Heart right ventricle (tissue), 16 donors: ENCODE measurements at places on chromosomes 5 and 9.

DNA sequence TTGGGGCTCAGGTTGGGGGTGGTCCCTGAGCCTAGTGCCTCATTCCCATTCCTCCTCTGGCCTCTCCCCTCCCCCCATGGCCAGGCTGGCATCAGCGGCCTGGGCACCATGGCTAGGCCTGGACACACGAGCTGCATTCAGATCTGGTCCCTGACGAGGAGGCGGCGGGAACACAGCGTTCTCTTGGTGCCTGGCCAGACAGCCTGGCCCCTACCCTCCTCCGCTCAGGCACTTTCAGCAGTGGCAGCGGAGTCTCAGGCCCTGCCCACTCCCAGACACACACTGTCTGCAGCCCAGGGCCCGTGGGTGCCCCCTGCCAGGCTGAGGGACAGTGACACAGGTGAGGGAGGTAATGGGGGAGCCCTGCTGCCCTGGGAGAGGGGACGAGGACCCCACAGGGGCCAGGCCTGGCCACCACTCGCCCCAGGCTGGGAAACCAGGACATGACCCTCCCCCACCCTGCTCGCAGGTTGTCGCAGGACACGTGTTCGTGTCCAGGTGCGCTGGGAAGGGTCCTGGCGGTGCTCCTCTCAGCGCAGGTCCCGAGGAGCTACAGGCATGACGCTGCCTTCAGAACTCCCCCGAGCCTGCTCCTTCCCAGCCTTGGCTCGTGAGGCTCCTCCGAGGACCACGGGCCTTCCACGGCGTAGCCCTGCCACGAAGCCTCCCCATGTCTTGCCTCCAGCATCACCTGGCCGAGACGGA, 19.9 kb upstream of the UBAC1 start:
- H3K4me3 ChIP-seq: no peak overlapping the region
- peaks cover 6% of the 10 kb centered on the region for H3K4me1 ChIP-seq
- DNase-seq: no peak
- no peaks in the 10 kb centered on the region for H3K27me3 ChIP-seq
- no peak overlapping the region for H3K27ac ChIP-seq
- no peaks in the 10 kb centered on the region for H3K36me3 ChIP-seq

GRCh38 chr5:148794275-148794674, 32.1 kb upstream of the ADRB2 start:
- no peak overlapping the region for H3K4me3 ChIP-seq
- peaks cover 4% of the 10 kb centered on the region for H3K27me3 ChIP-seq
- no peak overlapping the region for H3K27ac ChIP-seq
- H3K36me3 ChIP-seq: no peaks in the 10 kb centered on the region
- no peaks in the 10 kb centered on the region for H3K4me1 ChIP-seq

- peaks cover 6% of the 10 kb centered on the region for H3K27me3 ChIP-seq
- no peaks in the 10 kb centered on the region for H3K36me3 ChIP-seq
- DNase-seq: no peak
- H3K4me3 ChIP-seq: no peak overlapping the region
Observed at GRCh38 chr5:179268966-179269693, 76.1 kb downstream of the ADAMTS2 start.

- no peaks in the 10 kb centered on the region for H3K27me3 ChIP-seq
- H3K4me3 ChIP-seq: no peak overlapping the region
- no peaks in the 10 kb centered on the region for H3K36me3 ChIP-seq
- no peak overlapping the region for H3K27ac ChIP-seq
- peaks cover 10% of the 10 kb centered on the region for H3K4me1 ChIP-seq
Observed at GRCh38 chr5:33824516-33825195, 67.1 kb downstream of the ADAMTS12 start.

- peak within 1 kb of the TSS; percentile 98 for H3K4me3 ChIP-seq
- H3K27ac ChIP-seq: peak within 1 kb of the TSS; percentile 94
- DNase-seq: peak; percentile 93
Observed at GRCh38 chr9:137254624-137255447, at the start of gene NELFB. Gene NELFB, plus strand, starts transcription at chr9:137255327.

DNA sequence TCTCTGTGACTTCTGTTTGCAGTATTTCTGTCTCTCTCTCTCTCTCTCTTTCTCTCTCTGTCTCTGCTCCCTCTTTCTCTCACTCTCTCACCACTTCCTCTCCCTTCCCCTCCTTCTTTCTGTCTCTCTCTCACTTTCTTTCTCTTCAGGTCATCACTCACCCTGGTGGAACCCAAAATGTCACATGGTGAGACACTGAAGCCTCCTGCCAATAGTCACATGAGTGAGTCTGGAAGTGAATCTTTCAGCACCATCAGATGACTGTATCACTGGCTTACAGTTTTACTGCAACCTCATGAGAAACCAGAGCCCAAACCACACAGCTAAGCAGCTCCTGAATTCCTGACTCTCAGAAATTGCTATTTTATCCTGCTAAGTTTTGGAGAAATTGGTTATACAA, 414.6 kb downstream of the CAAP1 start:
- DNase-seq: no peak
- no peak overlapping the region for H3K27ac ChIP-seq
- H3K36me3 ChIP-seq: no peaks in the 10 kb centered on the region
- H3K27me3 ChIP-seq: no peaks in the 10 kb centered on the region
- no peak overlapping the region for H3K4me3 ChIP-seq

GRCh38 chr5:88380332-88380731, 111.7 kb upstream of the TMEM161B start:
- no peak overlapping the region for H3K4me3 ChIP-seq
- H3K27ac ChIP-seq: no peak overlapping the region

GRCh38 chr5:169956756-169957155, 23.5 kb downstream of the INSYN2B start:
- no peak for DNase-seq
- no peak overlapping the region for H3K4me3 ChIP-seq
- no peaks in the 10 kb centered on the region for H3K4me1 ChIP-seq
- no peak overlapping the region for H3K27ac ChIP-seq

GRCh38 chr5:53730943-53731342, 170.5 kb downstream of the NDUFS4 start:
- no peak for DNase-seq
- H3K36me3 ChIP-seq: no peaks in the 10 kb centered on the region
- no peaks in the 10 kb centered on the region for H3K27me3 ChIP-seq
- H3K27ac ChIP-seq: no peak overlapping the region
- H3K4me1 ChIP-seq: no peaks in the 10 kb centered on the region

GRCh38 chr9:97592126-97592525, 41.0 kb downstream of the TSTD2 start:
- DNase-seq: no peak
- no peaks in the 10 kb centered on the region for H3K27me3 ChIP-seq
- no peaks in the 10 kb centered on the region for H3K36me3 ChIP-seq
- H3K4me1 ChIP-seq: no peaks in the 10 kb centered on the region
- H3K4me3 ChIP-seq: no peak overlapping the region
- no peak overlapping the region for H3K27ac ChIP-seq

DNA sequence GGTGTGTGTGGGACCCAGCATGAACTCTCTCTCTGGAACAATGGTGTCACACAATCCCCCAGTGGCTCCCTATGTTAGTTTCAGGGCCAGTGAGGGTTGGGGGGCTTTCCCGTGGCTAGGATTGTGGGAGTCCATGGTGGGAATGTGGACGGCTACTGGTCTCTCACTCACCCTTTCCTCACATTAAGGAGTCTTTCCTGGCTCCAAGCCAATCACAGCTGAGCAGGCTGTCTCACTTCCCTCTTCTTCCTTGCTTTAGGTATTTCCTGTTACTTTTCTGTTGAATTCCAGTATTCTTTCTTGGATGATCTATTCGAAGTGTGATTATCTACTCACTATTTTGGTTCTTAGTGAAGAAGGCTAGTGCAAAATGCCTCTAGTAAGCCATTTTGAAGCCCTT, 324.4 kb upstream of the MPDZ start:
- peaks cover 23% of the 10 kb centered on the region for H3K4me1 ChIP-seq
- H3K4me3 ChIP-seq: no peak overlapping the region
- no peaks in the 10 kb centered on the region for H3K36me3 ChIP-seq
- no peaks in the 10 kb centered on the region for H3K27me3 ChIP-seq
- no peak overlapping the region for H3K27ac ChIP-seq

GRCh38 chr5:89537800-89538199, 654.8 kb upstream of the MEF2C start:
- H3K4me1 ChIP-seq: no peaks in the 10 kb centered on the region
- H3K27ac ChIP-seq: no peak overlapping the region
- no peak overlapping the region for H3K4me3 ChIP-seq

- peaks cover 31% of the 10 kb centered on the region for H3K36me3 ChIP-seq
- H3K27me3 ChIP-seq: no peaks in the 10 kb centered on the region
- no peaks in the 10 kb centered on the region for H3K4me1 ChIP-seq
- DNase-seq: no peak
- no peak overlapping the region for H3K27ac ChIP-seq
Observed at GRCh38 chr5:16685069-16685468, 68.3 kb upstream of the RETREG1 start.

DNA sequence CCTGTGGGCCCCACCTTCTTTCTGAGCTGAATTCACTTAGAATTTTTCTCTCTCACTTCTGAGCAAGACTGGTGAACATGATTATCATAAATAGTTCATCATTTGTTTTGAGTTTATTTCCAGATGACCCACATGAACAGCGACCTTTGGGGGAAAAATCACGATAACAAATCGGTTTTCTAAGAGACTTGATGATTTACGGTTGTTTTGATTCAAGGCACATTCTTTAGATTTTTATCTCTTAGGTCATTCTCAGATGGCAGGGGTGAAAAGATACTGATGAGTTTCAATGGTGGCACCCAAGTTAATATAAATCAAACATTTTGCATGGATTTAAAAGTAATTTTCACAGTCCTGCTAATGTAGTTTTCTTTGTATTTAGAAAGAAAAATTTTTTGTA, 95.1 kb downstream of the DMXL1 start:
- DNase-seq: no peak
- H3K4me3 ChIP-seq: no peak overlapping the region
- H3K27ac ChIP-seq: no peak overlapping the region
- H3K4me1 ChIP-seq: no peaks in the 10 kb centered on the region

DNA sequence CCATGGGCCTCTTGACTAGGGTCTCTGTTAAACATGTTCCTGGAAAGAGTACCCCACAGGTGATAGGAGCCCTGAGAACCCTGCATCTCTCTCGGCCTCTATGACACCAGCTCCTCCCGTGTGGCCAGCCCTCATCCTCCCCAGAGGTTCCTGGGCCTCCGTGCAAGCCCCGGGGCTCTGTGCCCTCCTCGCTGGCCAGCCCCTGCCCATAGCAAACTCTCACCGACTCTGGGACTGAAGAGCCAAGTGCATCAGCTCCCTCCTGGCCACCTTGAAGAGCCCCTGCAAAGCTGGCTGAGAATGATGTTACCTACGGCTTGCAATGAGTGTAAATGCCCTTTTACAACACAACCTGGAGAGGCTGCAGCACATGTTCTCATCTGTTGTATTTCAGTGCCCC, 224.4 kb downstream of the ROR2 start:
- no peak for DNase-seq
- no peak overlapping the region for H3K4me3 ChIP-seq
- H3K27me3 ChIP-seq: no peaks in the 10 kb centered on the region
- peaks cover 6% of the 10 kb centered on the region for H3K4me1 ChIP-seq
- no peak overlapping the region for H3K27ac ChIP-seq

DNA sequence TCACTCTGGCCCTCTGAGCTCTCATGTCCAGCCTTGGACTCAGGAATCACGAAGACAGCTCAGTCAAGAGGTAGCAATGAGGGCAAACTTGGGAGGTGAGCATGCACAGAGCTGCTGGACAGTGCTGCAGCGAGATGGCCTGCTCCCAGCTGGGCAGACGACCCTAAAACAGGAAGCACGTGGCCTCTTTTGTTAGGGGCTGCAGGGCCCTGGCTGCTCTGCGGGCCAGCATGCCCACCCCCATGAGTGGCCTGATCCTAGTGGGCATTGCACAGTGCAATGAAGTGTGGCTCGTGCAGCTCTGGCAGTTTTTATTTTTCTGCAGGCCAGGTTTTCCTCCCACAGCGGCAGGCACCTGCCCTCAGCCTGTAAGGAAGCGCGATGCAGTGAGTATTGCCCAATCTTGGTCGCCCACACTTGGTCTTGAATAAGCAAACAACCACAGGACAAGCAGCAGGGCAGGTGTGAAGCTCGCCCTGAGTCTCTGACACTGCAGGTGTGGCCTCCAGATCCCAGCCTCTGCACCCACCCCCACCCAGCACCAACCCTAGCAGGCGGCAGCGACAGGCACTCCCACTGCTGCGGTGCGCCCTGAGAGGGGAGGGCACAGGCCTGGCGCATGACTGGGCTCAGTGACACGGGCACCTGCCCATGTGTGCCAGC, 60.8 kb downstream of the SEMA4D start:
- H3K27me3 ChIP-seq: no peaks in the 10 kb centered on the region
- H3K4me1 ChIP-seq: peaks cover 7% of the 10 kb centered on the region
- no peak for DNase-seq

GRCh38 chr5:135887881-135888614, 7.6 kb downstream of the IL9 start:
- H3K4me3 ChIP-seq: no peak overlapping the region
- H3K4me1 ChIP-seq: peaks cover 4% of the 10 kb centered on the region
- DNase-seq: no peak
- H3K27ac ChIP-seq: no peak overlapping the region

GRCh38 chr9:113590991-113591898, 127.7 kb downstream of the RGS3 start:
- peaks cover 3% of the 10 kb centered on the region for H3K36me3 ChIP-seq
- H3K27ac ChIP-seq: peak overlapping the region; percentile 81
- DNase-seq: peak; percentile 85
- peaks cover 75% of the 10 kb centered on the region for H3K4me1 ChIP-seq
- H3K4me3 ChIP-seq: no peak overlapping the region

DNA sequence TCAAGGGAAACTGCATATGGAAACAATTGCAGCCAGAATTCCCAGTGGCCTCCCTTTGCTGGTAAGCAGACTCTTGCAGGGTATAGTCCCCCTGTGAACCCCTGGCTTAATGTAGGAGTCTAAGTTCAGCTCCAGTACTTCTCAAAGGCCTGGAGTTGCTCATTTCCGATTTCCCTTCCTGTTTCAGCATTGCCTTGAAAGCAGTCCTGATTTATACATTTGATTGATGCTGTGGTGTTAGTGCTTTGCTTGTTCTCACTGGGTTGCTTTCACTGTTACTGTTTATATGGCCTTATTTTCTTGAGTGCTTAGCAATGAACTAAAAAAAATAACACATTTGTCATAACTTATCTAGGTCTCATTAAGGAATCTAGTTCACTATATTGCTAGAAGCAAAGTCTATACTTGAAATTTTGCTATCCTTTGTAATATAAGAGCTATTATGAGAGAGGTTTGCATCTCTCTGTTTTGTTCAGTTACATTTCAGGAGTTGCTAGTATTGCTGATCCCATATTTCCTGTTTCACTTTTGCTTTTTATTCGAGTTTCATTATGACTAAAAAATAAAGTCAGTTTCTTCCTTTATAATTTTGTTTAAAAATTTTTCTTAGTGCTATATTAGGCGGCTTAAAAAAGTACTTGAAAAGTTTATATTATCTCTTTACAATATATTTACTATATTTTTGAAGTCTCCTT, 122.4 kb upstream of the NMUR2 start:
- no peak for DNase-seq
- no peak overlapping the region for H3K27ac ChIP-seq
- H3K27me3 ChIP-seq: no peaks in the 10 kb centered on the region
- H3K36me3 ChIP-seq: no peaks in the 10 kb centered on the region
